ENCODE measurements at places on chromosomes 11 and 22. TPM values are rescaled to one million over a fixed set of nuclear protein-coding genes. Genes with fewer than 3 reads are reported as not detected.

Gene SYT9
- total RNA-seq = not detected

Gene GRM5
- not detected for total RNA-seq

Gene PATE4
- not detected for total RNA-seq

Gene ACR
- not detected for total RNA-seq

Gene PDE3B
- 0.03 TPM for total RNA-seq

Gene KRTAP5-1
- not detected for total RNA-seq

GRCh38 chr11:14309425-14310192 is 49.4 kb downstream of the RRAS2 start:
- DNase-seq = no peak
- H3K27me3 ChIP-seq = no peaks in the 10 kb centered on the region
- no peak overlapping the region for H3K27ac ChIP-seq
- peaks cover 40% of the 10 kb centered on the region for H3K4me1 ChIP-seq
- H3K36me3 ChIP-seq = no peaks in the 10 kb centered on the region

- no peaks in the 10 kb centered on the region for H3K27me3 ChIP-seq
- H3K4me1 ChIP-seq = no peaks in the 10 kb centered on the region
- H3K36me3 ChIP-seq = peaks cover 80% of the 10 kb centered on the region
- H3K27ac ChIP-seq = no peak overlapping the region
- no peak for DNase-seq
- H3K4me3 ChIP-seq = no peak overlapping the region
Measured at GRCh38 chr22:24088816-24089215, 77.7 kb downstream of the CABIN1 start.

Gene KDM4D
- 0.41 TPM for total RNA-seq

- no peaks in the 10 kb centered on the region for H3K4me1 ChIP-seq
- no peaks in the 10 kb centered on the region for H3K36me3 ChIP-seq
- H3K27me3 ChIP-seq = no peaks in the 10 kb centered on the region
- H3K4me3 ChIP-seq = no peak overlapping the region
- no peak for DNase-seq
Measured at GRCh38 chr22:27692243-27692642, 109.3 kb downstream of the MN1 start.

GRCh38 chr11:73839123-73839457 is 37.6 kb downstream of the COA4 start:
- no peak for DNase-seq
- H3K27me3 ChIP-seq = no peaks in the 10 kb centered on the region
- no peaks in the 10 kb centered on the region for H3K36me3 ChIP-seq
- no peak overlapping the region for H3K27ac ChIP-seq
- H3K4me1 ChIP-seq = peaks cover 8% of the 10 kb centered on the region
- H3K4me3 ChIP-seq = no peak overlapping the region

- no peak for DNase-seq
- H3K4me3 ChIP-seq = no peak overlapping the region
- H3K36me3 ChIP-seq = peaks cover 62% of the 10 kb centered on the region
- no peaks in the 10 kb centered on the region for H3K27me3 ChIP-seq
- peaks cover 16% of the 10 kb centered on the region for H3K4me1 ChIP-seq
Measured at GRCh38 chr11:65445101-65445603, 22.6 kb downstream of the NEAT1 start.

GRCh38 chr11:133082453-133082781 is 449.9 kb downstream of the OPCML start:
- no peaks in the 10 kb centered on the region for H3K27me3 ChIP-seq
- H3K4me3 ChIP-seq = no peak overlapping the region
- peak; percentile 60 for DNase-seq

GRCh38 chr22:29098296-29098695 is 25.5 kb downstream of the KREMEN1 start:
- DNase-seq = no peak
- no peaks in the 10 kb centered on the region for H3K36me3 ChIP-seq
- no peak overlapping the region for H3K4me3 ChIP-seq
- H3K4me1 ChIP-seq = peaks cover 9% of the 10 kb centered on the region

- no peak overlapping the region for H3K4me3 ChIP-seq
- peaks cover 13% of the 10 kb centered on the region for H3K4me1 ChIP-seq
- peak; percentile 1 for DNase-seq
- H3K27me3 ChIP-seq = no peaks in the 10 kb centered on the region
Measured at GRCh38 chr11:103959279-103959942, 77.0 kb upstream of the DDI1 start.

Gene NAALADL1
- not detected for total RNA-seq

Gene MS4A4E
- total RNA-seq = not detected

- no peaks in the 10 kb centered on the region for H3K4me1 ChIP-seq
- no peaks in the 10 kb centered on the region for H3K36me3 ChIP-seq
- no peak for DNase-seq
- H3K4me3 ChIP-seq = no peak overlapping the region
Measured at GRCh38 chr11:31798057-31798553, 13.0 kb downstream of the PAX6 start.

Gene TMEM191C
- total RNA-seq = not detected

- H3K27ac ChIP-seq = no peak overlapping the region
- H3K4me3 ChIP-seq = no peak overlapping the region
- no peaks in the 10 kb centered on the region for H3K27me3 ChIP-seq
- peaks cover 82% of the 10 kb centered on the region for H3K36me3 ChIP-seq
- H3K4me1 ChIP-seq = no peaks in the 10 kb centered on the region
- no peak for DNase-seq
Measured at GRCh38 chr11:43908683-43909082, 28.1 kb downstream of the ALKBH3 start.

DNA sequence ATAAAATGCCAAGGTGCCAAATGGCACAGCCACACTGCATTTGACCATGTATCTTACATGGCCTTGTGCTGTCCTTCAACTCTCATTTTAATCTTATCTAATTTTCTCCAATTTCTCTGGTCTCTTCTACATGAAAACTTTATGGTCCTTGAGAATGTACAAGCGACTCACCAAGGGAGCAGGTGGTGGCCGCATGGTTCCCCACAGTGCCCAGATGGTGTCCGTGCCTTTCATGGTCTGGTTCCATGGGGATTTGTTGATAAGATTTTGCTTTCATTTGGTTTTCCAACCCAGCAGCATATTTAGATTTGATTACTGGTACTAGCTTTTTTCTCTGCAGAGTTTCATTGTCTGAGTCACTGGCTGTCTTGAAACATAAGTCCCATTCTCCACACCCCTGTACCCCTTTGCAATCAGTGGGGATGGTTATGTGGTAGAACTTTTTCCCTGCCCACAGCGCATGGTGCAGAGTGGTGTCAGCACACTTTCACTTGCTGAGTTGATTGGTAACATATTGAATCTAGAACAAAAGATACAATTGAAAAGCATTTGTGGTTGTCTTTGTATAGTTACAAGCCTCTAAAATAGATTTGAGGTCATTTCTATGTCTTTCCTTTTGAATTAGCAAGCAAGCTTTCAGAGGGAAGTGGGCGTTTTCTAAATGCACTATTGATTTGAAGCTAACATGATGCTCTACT is 24.1 kb downstream of the ZNRF3 start:
- no peak overlapping the region for H3K4me3 ChIP-seq
- H3K27me3 ChIP-seq = no peaks in the 10 kb centered on the region

DNA sequence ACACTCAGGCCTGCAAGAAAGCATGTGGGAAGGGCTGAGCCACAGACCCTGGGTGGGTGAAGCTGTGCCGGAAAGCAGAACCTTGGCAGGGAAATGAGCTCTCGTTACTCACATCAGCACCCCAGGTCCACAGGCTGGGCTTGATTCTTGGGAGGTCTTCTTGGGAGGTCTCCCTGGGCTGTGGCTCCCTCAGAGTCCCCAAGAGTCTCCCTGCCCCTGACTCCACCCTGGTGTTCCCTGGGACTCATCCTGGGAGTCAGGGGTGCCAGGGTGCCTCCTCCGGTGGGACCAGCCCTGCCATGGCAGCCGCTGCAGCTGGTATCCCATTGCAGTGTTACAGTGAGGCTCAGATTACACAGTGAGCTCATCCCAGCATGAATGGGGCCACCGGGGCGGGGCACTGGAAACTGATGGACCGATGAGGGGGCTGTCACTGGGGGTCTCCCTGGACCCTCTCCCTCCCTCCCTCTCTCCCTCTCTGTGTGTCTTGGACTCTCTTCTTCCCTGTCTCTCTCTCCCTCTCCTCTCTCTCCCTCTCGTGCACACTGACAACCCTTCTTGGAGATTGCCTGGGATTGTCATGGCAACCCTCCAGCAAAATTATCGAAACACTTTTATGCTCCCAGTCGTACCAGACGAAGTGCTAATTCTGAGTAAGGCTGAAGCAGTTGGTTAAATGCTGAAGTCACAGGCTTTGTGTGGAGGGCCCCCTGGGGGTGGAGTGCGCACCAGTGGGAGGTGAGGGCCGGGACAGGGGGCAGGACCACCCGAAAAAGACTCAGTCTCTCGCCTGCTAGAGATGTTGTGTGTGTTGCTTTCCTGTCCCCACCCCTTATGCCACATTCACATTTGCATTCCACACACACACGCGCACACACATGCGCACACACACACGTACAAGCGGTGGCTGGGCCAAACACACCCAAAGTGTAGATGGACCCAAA is 8.6 kb upstream of the C11orf96 start:
- peaks cover 92% of the 10 kb centered on the region for H3K4me1 ChIP-seq
- H3K27ac ChIP-seq = peak overlapping the region; percentile 95
- H3K36me3 ChIP-seq = no peaks in the 10 kb centered on the region
- DNase-seq = peak; percentile 99
- peak overlapping the region; percentile 8 for H3K4me3 ChIP-seq

Gene BARX2
- total RNA-seq = not detected

Gene SLC15A3
- total RNA-seq = 26.5 TPM

Gene C22orf31
- not detected for total RNA-seq

- no peak overlapping the region for H3K27ac ChIP-seq
- H3K4me1 ChIP-seq = peaks cover 12% of the 10 kb centered on the region
- H3K36me3 ChIP-seq = no peaks in the 10 kb centered on the region
- no peaks in the 10 kb centered on the region for H3K27me3 ChIP-seq
- peak; percentile 72 for DNase-seq
Measured at GRCh38 chr11:110984147-110984546, 261.4 kb upstream of the POU2AF2 start.

GRCh38 chr22:36029406-36029755 is 757 bp upstream of the RBFOX2 start:
- no peaks in the 10 kb centered on the region for H3K27me3 ChIP-seq
- peak overlapping the region; percentile 97 for H3K4me3 ChIP-seq
- peaks cover 16% of the 10 kb centered on the region for H3K36me3 ChIP-seq
- no peak for DNase-seq
- peak overlapping the region; percentile 16 for H3K27ac ChIP-seq

DNA sequence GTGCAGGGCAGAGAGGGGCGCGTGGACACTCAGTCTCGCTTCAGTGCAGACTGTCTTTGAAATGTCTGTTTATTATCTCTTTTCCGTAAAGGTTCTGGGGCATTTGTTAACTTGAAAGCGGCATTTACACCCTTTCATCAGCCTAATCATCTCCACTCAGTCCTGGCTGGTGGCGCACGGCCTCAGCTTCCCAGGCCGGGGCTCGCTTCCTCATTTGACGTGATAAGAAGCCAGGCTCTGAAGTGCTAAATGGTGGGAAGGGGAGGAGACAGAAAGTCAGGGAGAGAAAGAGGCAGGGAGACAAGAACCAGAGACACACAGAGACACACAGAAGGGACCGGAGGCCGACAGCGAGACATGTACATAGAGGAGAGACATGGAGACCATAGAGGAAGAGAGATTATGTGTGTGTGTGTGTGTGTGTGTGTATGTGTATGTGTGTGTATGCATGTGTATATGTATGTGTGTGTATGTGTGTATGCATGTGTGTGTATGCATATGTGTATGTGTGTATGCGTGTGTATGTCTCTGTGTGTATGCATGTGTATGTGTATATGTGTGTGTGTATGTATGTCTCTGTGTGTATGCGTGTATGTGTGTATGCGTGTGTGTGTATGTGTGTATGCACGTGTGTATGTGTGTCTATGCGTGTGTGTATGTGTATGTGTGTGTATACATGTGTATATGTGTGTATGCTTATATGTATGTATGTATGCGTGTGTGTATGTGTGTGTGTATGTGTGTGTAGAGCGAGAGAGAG is 101.5 kb downstream of the ST3GAL4 start:
- H3K4me1 ChIP-seq = no peaks in the 10 kb centered on the region
- no peaks in the 10 kb centered on the region for H3K36me3 ChIP-seq
- DNase-seq = no peak
- H3K27me3 ChIP-seq = no peaks in the 10 kb centered on the region

GRCh38 chr22:31049815-31050420 is 31.2 kb upstream of the SMTN start:
- DNase-seq = peak; percentile 49
- no peak overlapping the region for H3K4me3 ChIP-seq
- H3K36me3 ChIP-seq = no peaks in the 10 kb centered on the region

DNA sequence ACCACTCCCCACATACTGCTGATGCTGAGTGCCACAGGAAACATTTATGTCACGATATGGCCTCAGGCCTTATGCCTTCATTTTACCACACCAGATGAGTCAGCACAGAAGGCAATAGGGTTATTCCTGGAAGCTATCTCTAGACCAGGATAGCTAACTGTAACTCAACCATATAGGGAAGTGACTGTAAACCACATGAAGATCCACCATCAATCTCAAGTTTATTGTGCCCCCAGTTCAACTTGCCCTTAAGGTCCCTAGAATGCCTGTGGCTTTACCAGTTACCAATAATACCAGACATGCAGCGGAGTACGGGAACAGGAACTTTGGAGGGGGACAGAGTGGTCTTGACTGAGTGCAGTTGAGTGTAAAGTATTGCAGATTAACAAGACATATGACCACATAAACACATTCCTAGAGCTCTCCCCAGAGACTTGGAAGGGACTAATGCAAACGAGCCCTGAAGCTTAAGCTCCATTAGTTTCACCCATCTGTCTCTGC is 180.9 kb downstream of the KIF18A start:
- H3K4me3 ChIP-seq = no peak overlapping the region
- no peak for DNase-seq
- H3K36me3 ChIP-seq = no peaks in the 10 kb centered on the region
- H3K27me3 ChIP-seq = no peaks in the 10 kb centered on the region
- peak overlapping the region; percentile 35 for H3K27ac ChIP-seq

DNA sequence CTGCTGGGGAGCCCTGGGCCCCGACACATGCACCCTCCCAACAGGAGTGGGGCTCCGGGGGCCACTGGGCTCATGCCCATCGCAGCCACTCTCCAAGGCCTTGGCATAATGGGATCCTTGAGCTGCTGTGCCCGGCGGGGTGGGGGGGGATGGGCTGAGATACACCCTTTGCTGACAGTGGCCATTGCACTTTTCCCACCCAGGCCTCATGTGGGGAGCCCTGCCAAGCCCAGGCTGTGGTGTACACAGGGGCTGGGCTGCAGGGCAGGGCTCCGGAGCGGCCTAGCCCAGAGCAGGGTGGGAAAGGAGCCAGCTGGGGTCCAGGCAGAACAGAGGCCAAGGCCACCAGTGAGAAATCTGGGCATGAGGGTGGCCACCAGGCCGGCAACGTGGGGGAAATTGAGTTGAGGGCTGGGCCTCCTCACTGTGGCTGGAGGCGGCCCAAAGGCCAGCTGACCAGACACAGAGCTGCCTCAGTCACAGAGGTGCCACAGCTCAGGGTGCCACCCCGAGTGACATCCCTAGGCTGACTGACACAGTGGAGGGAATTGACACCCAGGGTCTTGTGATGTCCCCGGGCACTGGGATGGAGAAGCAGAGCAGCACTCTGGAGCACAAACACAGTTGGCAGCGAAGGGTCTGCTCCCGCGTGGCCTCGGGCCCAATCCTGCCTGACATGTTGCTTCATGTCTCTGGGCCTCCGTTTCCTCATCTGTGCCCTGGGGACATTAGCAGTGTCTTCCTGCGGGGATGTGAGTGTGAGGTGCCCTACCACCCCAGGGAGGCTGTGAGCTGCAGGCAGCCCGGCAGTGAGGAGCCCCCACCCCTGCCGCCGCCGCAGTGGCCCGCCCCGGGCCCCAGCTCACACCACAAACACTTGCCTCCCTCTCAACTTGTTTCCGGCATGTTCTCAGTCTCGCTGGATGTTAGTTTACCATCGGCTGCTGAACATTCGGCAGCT is 30.4 kb downstream of the RTN4R start:
- no peaks in the 10 kb centered on the region for H3K36me3 ChIP-seq
- no peaks in the 10 kb centered on the region for H3K4me1 ChIP-seq
- H3K4me3 ChIP-seq = no peak overlapping the region
- peaks cover 4% of the 10 kb centered on the region for H3K27me3 ChIP-seq
